ENCODE measurements at places on chromosomes 7 and 10. TPM values are rescaled to one million over a fixed set of nuclear protein-coding genes. Genes with fewer than 3 reads are reported as not detected.

GRCh38 chr10:26372513-26373354 is 65.4 kb upstream of the APBB1IP start:
- H3K4me1 ChIP-seq = no peaks in the 10 kb centered on the region
- H3K27me3 ChIP-seq = no peaks in the 10 kb centered on the region
- no peak overlapping the region for H3K27ac ChIP-seq
- no peak for DNase-seq
- H3K36me3 ChIP-seq = no peaks in the 10 kb centered on the region

- H3K27me3 ChIP-seq = peaks cover 19% of the 10 kb centered on the region
- no peaks in the 10 kb centered on the region for H3K4me1 ChIP-seq
- DNase-seq = no peak
- no peaks in the 10 kb centered on the region for H3K36me3 ChIP-seq
- H3K27ac ChIP-seq = no peak overlapping the region
Observed at GRCh38 chr10:10847387-10847786, 170.3 kb upstream of the CELF2 start.

- H3K27ac ChIP-seq = no peak overlapping the region
- peaks cover 6% of the 10 kb centered on the region for H3K4me1 ChIP-seq
- no peak overlapping the region for H3K4me3 ChIP-seq
- no peaks in the 10 kb centered on the region for H3K27me3 ChIP-seq
Observed at GRCh38 chr10:807958-808353, 118.5 kb upstream of the DIP2C start.

- H3K27me3 ChIP-seq = no peaks in the 10 kb centered on the region
- peaks cover 15% of the 10 kb centered on the region for H3K36me3 ChIP-seq
- H3K27ac ChIP-seq = peak overlapping the region; percentile 28
- DNase-seq = peak; percentile 19
- peaks cover 9% of the 10 kb centered on the region for H3K4me1 ChIP-seq
Observed at GRCh38 chr7:35908331-35909216, 107.7 kb downstream of the SEPTIN7 start.

DNA sequence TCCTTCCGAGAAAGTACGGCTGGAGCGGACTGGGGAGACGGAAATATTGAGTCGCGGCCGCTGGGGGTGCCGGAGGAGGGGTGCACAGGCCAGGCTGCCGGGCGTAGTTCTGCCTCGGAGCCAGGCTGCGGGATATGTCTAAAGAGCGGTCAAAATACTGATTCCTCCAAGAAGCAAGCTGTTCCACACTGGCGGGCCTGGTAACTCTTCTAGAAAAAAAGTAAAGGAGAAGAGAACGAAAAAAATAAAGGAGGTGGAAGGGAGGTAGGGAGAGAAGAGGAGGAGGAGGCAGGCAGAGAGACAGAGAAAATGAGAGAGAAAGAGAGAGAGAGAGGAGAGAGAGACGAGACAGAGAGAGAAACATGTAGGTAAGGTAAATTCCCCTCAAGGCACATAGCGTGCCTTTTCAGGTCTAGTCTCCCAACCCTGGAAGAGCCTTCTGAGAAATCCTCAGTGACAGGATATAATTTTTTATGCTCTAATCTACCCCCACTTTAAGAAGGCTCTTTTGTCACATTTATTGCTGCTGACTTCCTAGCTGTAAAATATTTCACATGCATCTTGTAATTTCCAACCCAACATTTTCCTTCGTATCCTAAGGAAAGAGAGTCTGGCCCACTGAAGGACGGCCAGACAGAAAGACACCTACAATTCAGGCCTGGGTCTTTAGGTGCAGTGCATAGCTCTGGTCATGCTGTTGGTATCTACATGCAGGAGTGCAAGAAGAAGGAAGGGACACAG is 5.7 kb downstream of the DLX5 start:
- DNase-seq = no peak
- no peak overlapping the region for H3K27ac ChIP-seq
- no peak overlapping the region for H3K4me3 ChIP-seq
- peaks cover 93% of the 10 kb centered on the region for H3K27me3 ChIP-seq
- peaks cover 27% of the 10 kb centered on the region for H3K4me1 ChIP-seq
- peaks cover 2% of the 10 kb centered on the region for H3K36me3 ChIP-seq

DNA sequence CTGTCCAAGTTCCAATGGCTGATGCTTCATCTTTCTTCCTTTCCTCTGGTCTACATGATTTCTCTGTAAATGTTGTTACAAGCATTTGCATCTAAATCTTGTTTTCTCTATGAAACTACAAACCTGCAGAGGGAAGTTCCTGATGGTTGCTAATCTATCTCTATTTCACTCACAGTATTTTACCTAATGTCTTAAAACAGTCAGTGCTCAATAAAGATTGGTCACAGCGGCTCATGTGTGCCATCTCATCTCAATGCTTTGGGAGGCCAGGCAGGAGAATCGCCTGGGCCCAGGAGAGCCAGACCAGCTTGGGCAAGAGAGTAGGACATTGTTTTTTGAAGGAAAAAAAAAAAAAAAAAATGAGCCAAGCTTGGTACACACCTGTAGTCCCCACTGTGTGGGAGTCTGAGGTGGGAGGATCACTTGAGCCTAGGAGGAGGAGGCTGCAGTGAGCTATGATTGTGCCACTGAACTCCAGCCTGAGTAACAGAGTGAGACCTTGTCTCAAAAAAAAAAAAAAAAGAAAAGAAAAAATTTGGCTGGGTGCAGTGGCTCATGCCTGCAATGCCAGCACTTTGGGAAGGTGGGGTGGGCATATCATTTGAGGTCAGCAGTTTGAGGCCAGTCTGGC is 71.3 kb upstream of the ARMC3 start:
- H3K27ac ChIP-seq = no peak overlapping the region
- H3K4me3 ChIP-seq = no peak overlapping the region
- no peak for DNase-seq
- no peaks in the 10 kb centered on the region for H3K4me1 ChIP-seq

DNA sequence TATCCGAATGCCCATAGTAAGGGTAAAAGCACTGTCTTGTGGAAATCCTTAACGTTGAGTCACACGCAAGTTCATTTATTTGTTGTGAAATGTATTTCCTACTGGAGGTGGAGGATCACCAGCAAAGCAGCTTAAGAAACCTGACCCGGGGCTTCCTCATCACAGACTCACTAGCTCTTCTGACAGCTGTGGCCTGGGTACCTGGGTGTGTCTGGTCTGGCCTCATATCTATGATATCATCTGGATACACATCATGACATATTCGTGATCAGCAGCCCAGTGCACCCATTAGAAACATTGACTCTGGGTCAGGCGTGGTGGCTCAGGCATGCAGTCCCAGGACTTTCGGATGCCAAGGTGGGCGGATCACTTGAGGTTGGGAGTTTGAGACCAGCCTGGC is 8.8 kb downstream of the DRGX start:
- no peaks in the 10 kb centered on the region for H3K36me3 ChIP-seq
- peaks cover 15% of the 10 kb centered on the region for H3K27me3 ChIP-seq
- no peak overlapping the region for H3K27ac ChIP-seq
- no peaks in the 10 kb centered on the region for H3K4me1 ChIP-seq

KIN gene
- 10.7 TPM for total RNA-seq

GBX1 gene
- total RNA-seq = not detected

PON3 gene
- total RNA-seq = not detected
